ENCODE measurements at places on chromosomes 4 and X.

- no peak for DNase-seq
Observed at GRCh38 chrX:112846187-112846586, 5.6 kb upstream of the AMOT start.

DNA sequence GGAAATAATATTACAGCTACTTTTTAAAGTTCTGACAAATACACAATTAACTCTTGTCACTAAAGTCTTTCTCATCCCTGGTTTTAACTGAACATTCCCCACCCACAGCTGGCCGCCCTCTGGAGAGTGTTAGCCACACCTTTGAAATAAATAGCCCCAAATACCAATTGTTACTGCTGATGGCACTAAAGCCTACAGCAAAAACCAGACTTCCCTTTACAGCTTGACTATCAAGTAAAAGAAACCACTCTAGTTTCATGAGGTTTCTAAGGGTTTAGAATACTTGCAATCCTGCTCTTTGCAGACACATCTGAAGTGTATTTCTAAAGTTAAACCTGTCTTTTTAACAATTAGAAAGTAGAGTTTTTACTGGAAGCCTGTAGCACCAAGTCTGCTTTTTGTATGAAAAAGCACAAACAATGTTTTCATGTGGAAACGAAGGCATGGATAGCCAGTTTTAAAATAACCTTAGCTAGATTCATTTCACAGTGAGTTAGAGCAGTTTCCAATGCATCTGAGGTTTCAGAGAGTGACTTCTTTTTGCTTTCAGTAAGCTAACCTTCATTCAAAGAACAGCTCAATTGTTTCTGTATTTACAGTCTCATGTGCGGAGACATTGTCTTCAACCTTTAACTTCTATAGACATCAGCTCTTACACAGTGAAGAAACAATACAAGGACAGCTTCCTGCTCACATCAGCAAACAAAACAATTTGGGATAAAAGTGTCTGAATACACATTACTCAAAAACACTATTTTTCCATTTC is 164.8 kb upstream of the VEGFC start:
- no peak for DNase-seq

DNA sequence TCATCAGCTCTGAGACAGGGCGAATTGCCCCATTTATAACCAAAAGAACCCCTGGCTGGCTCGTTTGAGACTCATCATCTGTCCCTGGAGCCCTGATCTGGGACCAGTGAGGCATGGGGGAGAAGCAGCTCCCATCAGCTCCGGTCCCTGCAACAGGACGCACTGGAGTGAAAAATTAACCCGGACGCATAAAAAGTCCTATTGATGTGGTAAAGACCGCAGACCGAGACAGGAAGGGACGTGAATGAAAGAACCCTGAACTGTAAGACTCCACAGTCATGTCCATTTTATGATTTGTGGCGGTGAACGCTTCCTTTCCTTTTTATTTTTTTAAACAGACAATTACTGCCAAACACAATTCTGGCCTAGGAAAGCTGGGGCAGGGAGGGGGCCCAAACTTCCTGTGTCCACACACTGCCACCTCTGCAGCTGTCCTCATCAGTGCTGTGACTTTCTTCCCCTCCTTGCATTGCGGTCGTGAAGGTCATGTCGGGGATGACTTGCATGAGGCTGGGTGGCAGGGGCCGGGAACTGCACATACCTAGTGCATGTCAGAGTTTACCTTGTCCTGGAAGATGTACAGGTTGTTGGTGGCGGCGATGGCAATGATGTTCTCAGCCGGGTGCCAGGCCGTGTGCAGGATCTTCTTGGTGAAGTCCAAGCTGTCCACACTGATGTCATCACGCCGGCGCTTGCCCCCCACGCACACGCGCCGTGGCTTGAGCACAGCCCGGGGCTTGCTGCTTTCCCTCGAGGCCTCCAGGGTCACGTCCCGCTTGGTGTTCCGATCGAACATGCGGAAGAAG is 53.3 kb downstream of the WFS1 start:
- DNase-seq = no peak

DNA sequence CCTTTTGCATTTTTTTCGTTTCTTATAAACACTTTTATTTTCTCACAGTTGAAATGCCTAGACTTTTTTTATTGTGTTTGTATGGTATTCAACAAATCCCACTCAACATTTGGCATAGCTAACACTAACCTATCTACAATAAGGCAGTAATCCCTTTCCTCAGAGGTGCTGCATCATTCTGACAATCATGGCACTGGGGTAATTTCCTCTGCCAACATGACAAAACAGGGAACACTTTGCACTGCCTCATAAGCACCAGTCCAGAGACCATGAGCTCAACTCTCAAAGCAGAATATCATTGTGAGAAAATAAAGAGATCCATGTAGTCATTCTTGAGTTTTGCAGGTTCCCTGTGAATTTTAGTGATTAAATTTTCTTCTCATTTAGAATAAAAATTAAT is 183.8 kb upstream of the INTU start:
- no peak for DNase-seq

DNA sequence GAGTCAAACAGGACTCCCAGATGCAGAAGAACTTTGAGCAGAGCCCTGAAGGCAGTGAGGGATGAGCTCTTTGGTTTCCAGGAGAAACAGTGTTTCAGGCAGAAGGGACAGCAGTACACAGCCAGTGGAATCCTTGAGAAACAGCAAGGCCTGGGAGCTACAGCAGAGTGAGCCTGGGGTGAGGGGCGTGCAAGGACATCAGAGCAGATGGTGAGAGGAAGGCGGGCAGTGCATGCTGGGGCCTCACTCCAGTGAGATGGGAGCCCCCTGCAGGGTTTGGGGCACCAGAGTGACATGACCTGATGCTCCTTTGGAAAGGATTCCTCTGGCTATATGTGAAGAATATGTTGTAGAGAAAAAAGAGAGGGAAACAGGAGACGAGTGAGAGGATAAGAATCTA is 98.1 kb upstream of the EGFL6 start:
- DNase-seq = no peak

GRCh38 chr4:99848591-99849001 is 32.0 kb downstream of the DAPP1 start:
- DNase-seq = no peak

- DNase-seq = no peak
Observed at GRCh38 chrX:146154191-146154590, 336.6 kb downstream of the SLITRK2 start.

- no peak for DNase-seq
Observed at GRCh38 chr4:139629436-139630125, 36.0 kb upstream of the MGST2 start.

GRCh38 chr4:1604706-1605205 is 79.4 kb downstream of the FAM53A start:
- DNase-seq = no peak

DNA sequence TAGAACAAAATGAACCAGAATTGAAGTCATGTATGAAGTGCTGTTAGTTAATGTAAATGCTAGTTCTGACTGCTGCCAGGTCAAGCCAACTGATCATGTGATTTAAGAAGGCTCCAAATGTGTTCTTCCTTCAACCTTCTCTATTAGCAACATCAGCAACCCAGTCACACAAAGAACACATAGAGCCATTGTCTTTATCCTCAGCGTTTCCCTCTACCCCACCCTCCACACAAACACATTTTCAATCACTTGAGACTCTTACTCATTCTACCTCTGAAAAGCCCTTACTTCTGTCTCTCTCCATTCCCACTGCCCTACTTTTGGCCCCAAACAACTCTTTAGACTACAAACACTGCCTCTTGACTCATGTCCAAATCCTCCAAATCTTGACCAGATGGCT is 89.7 kb upstream of the KDR start:
- no peak for DNase-seq

- DNase-seq = no peak
Observed at GRCh38 chr4:20337261-20337664, 85.6 kb downstream of the SLIT2 start.

- DNase-seq = no peak
Observed at GRCh38 chr4:38113132-38113531, 152.9 kb downstream of the PTTG2 start.

- DNase-seq = no peak
Observed at GRCh38 chrX:115031989-115032388, 14.6 kb upstream of the IL13RA2 start.

DNA sequence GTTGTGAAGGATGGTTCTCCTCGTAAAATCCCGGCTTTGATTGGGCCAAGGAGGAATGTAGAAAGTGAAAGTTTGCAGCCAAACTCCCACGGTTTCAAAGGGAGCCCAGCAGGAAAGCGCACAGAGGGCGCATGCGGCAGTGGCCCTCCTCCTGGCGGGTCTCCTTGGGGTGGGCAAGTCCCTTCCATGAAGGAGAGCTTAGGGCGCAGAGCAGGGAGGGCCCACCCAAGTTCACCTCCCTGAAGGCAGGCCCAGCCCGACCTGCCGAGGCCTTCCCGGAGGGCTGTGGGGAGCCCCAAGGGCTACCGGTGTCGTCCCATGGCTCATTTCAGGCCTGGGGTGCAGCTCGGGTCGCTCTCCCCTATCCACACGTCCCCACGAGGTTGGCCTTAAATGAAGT is 2.0 kb downstream of the PDZD4 start:
- DNase-seq = no peak

GRCh38 chrX:338836-339400 is 20.3 kb upstream of the GTPBP6 start:
- no peak for DNase-seq

DNA sequence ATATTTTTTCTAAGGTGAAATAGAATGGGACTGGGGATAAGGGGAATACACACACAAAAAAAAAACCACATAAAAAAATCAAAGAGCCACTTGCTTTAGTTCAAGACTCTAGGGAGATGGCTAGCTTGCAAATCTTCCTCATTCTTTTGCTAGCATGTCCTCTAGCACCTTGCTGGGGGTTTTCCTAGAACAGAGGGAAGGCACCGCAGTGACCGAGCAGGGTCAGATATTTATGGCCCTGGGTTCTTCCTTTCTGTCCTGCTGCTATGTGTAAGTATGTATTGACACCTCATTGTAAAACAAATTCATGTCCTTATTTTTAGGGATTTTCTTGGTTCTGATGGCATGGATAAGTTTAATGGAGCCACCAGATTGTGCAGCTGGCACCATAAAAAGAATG is 81.2 kb downstream of the SHISA3 start:
- no peak for DNase-seq

DNA sequence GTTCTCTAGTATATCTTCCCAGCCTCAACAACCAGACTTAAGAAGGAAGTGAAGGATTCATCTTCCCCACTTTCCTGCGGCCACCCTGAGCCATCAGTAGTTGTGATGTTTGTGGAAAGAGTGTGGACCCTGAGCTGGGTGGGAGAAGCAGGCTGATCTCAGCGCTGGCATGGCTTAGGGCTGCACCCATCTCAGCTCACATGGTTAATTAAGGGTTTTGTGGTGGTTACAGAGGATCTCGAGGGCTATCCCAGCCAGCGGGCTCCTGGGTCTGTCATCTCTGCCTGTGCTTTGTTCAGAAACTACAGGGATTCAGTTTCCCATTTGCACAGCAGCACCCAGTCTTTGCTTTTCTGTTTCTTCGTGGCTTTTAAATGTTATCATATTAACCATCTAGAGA is 163.4 kb downstream of the PTTG2 start:
- DNase-seq = no peak

DNA sequence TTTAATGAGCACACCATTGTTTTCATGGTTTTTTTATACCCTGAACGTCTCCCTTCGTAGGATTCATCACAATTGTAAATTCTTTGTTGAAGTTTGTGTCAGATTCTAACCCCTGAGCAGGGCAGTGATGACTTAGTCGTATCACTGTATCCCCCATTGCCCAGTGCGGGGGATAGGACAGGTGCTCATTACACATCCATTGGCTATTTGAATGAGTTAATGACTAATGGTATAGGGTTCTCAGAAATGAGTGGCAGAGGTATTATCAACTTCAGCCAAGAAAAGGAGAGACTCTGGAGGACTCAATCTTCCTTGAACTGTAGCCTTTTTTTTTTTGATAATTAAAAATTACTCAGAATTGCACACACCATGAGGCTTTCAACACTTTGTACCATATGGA is 64.6 kb downstream of the SYNPO2 start:
- DNase-seq = no peak

DNA sequence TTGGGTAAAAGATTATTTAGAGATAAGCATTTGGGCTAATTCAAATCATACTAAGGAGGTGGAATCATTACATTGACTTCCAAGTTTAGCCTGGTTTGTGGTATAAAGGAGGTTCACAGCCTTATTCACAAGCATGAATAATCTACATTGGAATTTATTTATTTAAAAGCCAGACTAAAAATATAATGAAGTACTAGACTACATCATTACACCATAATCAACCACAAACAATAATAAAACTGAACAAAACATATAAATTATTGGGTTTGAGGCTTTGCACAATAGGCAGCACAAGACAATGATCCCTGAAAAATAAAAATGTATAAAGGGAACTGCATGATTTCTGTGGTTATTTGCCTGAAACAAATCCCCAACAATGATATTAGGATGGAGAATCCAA is 314.0 kb downstream of the GBA3 start:
- DNase-seq = no peak

GRCh38 chr4:34723605-34724004 is 1520.7 kb downstream of the ARAP2 start:
- no peak for DNase-seq

- no peak for DNase-seq
Observed at GRCh38 chr4:2843941-2844584, 419 bp downstream of the ADD1 start.

DNA sequence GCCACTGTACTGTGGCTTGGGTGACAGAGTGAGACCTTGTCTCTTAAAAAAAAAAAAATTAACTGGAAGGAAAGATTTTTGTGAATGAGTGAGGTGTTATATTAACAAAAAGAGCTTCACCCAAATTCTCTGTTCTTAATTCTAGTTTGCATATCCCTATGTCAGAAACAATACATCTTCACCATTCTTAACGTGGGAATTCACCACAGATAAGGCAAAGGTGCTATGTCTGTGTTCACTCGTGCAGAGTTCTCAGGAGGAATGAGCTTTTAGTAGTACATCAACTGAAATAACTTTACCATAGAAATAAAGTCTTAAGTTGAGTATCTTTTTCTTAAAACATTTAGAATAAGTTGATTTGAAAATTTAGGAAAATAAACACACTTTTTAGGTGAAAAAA is 135.1 kb downstream of the RAPGEF2 start:
- DNase-seq = no peak

DNA sequence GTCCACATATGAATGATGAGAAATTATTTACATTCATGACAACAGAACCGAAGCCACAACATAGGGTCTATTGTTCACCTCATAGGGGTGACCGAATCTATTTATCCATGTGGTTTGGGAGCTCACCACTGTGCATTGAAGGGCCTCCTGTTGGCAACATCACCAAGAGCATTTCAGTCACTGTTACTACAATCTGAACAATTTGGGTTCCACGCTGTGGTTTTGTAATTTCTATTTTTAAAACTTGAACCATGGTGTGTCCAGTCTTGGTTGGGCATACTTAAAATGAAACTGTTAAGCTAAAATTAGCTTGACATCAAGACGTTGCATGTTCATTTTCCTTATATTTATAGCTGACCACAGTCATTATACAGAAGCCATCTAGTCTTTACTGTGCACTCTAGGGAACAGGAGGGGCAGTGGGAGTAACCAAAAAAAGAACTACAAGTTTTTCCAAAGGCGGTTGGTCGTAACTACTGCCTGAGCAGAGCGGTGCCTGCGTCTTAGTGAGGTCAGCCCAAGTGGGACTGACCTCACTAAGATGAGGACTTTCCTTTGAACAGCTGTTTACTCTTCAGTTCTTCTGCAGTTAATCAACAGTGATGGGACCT is 192.1 kb downstream of the SPRY1 start:
- no peak for DNase-seq

- no peak for DNase-seq
Observed at GRCh38 chr4:21544415-21544814, 404.2 kb downstream of the KCNIP4 start.
